Occipital lobe (tissue), 3 donors: ENCODE measurements at places on chromosomes 13 and 19.

DNA sequence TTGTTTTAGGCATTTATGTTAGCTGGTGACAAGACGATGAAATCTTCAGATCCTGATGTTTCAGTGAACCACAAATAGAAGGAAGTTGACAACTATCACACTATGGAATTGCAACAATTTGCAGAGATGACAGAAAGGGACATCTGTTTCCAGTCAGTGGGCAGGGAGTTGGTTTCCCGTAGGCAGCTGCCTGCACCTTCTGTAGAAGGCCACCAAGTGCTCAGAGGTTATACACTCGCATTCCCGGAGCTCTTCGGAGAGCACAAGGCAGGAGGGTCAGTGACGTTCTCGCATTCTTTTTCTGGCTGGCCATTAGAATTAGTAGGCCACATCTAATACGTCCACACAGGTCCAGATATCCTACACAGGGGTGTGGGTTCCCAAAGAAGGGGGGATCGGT lies 129.4 kb downstream of the SHISA2 start:
- DNase-seq: no peak

DNA sequence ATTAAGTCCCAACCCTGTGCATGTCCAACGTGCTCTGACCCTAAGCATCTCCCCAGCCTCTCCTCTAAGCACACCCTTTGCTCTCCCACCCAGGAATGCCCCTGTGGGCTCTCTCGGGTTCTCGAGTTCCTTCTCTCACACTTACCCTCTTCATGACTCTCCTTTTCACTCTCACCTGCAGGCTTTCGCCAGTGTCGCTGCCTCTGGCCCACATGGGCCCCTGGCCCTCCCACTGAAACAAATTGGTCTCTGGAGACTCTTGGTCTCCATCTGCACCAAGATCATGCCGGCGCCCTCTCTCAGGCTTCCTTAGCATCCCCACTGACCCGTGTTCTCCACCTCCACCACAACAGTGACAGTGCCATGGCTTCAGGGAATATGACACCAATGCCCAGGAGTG lies 19.6 kb upstream of the SACS start:
- DNase-seq: no peak

GRCh38 chr19:43767316-43767715 lies 12.6 kb upstream of the SMG9 start:
- DNase-seq: no peak

GRCh38 chr19:53772943-53773342 lies 51.2 kb downstream of the NLRP12 start:
- no peak for DNase-seq

DNA sequence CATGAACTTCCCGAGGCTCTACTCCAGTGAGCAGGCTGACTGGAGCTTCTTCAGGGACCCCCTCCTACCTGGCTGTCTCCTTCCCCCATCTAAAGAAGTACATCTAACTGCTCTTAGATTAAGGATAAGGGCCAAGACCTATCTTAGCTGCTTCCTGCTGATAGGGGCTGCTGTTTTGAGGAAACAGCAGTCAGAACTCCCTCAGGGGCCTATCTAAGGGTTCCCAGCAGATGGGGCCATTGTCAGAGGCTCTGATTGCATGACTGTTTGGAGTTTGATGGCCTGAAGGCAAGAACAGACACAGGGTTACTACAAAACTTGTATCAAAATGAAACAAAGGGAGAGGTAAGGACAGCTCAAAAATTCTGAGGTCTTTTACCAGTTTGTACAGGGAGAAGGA lies 2636.9 kb upstream of the PCDH20 start:
- DNase-seq: no peak

GRCh38 chr19:5356918-5357317 lies 16.3 kb upstream of the PTPRS start:
- DNase-seq: no peak
